ENCODE measurements at places on chromosomes 2 and 18.

DNA sequence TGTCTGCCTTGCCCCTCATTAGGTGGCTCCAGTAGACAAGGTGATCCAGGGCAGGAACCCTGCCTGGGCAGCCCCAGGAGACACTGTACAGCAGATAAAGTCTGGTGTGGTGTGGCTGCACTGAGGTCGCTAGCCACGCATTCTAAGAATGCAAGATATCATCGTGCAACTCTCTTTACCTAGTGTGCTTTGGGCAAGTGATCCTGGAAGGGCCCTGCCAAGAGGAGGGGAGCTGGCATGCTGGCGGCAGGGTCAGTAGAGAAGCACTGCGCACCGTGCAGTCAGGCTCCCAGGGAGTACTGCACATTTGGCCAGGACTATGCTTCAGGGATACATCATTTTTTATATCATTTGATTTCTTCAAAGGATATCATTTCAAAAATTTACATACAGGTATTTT is 195.3 kb upstream of the SMAD2 start:
- DNase-seq = no peak

DNA sequence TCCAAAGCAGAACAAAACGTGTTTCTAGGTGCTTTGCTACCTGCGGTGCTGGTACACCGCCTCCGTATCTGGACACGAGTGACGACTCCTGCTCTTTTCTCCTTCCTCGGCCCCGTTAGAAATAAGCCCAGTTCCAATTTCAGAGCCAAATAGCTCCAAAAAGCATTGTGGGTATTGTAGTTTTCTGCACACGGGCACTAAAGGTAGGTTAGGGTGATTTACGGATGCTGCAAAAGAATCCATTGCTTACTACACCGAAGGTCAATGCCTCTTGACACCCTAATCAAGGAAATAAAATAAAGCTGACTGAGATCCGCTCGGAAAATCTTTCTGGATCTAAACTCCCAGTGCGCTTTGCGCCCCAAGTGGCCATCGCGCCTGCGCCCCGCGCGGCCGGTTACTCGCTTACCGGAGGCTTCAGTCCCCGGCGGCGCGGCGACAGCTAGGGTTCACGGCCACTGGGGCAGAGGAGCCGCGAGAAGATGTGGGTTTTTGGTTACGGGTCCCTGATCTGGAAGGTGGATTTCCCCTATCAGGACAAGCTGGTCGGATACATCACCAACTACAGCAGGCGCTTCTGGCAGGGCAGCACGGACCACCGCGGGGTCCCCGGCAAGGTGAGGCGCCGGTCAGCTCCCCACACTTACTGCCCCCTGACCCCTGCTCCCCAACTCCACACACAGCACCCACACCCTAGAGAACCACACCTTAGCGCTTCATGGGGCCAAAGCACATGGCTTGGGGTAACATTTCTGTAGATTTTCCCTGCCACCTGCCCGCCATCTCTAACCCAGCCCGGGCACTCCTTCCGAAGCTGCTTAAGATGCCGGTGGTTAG is at the start of gene CHAC2:
CHAC2 (plus strand) TSS at position 400 of the 837 bp plus-strand sequence; CDS start at position 483, 83 bp downstream.
- peak; percentile 70 for DNase-seq

GRCh38 chr18:77114415-77115191 is 18.0 kb downstream of the MBP start:
- DNase-seq = no peak

DNA sequence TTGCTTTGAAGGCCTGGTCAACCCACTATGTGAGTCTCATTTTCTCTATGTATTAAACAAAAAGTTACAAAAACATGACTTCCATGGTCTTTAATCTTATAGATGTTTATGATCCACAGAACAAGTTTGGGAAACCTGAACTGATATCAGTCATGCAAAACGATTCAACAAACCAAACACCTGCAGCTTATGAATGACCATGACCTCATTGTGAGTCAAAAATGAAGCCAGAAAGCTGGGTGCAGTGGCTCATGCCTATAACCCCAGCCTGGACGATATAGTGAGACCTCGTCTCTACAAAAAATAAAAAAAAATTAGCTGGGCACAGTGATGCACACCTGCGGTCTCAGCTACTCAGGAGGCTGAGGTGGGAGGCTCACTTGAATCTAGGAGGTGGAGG is 270.4 kb upstream of the CCDC68 start:
- DNase-seq = no peak
